Retinal pigment epithelial cell (primary cell): ENCODE measurements at places on chromosomes 1 and 21.

- no peak for DNase-seq
These were observed 6.4 kb upstream of the CDK11B start for GRCh38 chr1:1664941-1665814.

DNA sequence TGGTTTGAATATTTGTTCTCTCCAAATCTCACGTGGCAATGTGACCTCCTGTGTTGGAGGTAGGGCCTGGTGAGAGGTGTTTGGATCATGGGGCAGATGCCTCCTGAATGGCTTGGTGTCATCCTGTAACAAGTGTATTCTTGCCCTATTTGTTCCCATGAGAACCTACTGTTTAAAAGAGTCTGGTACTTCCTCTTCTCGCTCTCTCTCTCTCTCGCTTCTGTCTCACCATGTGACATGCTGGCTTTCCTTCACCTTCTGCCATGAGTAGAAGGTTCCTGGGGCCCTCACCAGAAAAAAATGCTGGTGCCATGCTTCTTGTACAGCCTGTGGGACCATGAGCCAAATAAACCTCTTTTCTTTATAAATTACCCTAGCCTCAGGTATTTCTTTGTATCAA is 8.4 kb upstream of the PAXBP1 start:
- no peak for DNase-seq

DNA sequence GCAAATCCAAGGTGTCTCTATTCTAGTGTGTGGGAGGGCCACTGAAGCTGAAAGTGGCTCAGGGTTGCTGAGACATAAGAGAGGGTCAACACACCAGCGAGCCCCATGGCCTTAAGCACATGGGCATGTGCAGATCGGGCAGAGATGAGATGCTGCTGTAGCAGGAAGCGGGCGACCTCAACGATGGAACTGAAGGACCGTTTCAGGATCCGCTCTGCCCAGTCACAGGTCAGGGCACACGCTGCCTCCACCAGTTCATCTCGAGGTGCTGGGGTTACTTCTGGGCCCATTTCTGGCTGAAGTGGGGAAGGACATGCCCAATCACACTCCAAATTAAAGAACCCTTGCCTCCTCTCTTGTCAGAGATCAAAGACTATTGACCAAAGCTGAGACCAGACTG is 3.5 kb downstream of the RFX5 start:
- no peak for DNase-seq

- no peak for DNase-seq
These were observed 57.7 kb downstream of the RIPK4 start for GRCh38 chr21:41709166-41709565.

DNA sequence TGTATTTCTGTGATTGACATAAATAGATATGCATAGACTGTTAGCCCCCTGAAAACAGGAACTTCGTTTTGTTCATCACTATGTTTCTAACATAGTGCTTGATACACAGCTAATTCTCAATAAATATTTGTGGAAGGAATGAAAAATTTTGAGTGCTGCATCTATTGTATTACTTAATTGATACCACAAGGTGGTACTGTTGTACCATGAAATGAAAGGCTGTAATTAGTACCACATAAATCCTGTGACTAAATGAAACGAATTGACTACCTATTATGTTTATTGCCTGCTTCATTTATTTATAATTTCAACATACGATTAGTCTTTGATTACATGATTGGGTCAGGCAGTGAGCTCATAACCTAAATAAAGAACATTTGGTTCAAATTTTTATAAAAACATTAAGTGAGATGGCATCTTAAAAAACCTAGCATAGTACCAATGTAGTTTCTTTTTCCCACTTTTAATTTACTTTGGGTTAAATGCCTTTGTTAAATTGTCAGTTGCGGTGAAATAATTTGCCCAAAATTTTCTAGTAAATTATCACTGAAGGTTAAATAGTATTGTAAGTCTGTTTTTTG is 15.0 kb upstream of the TGFB2 start:
- DNase-seq, result no peak

DNA sequence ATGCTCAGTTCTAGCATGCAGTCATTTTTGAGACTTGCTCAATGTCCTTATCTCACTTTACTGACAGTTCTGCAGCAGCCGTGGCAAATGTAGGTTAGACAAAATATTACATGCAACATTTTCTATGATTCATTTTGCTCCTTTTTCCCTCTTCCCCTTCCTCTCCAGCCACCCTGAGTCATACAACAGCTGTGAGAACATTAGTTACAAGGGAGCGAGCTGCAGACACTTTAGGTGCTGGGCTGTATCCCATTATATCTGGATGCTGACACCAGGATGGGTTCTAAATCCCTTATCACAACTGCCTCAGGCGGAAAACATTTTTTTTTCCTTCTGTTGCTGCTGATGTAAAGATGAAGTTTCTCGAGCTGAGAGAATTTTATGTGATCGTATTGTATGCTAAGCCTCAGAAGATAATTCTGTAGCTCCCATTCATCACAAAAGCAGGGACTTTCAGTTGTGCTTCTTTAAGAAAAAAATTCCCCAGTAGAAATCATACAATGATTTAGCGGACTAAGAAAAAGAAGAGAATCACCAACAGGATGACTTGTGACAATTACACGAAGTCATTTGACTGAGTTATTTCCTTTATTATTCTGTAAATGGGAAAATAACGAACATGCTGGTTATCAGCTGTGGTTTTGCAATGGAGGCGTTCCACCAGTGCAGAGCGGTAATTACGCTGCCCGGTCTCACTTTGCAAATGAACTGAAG is 345.0 kb downstream of the DISC1 start:
- DNase-seq, result no peak

GRCh38 chr1:109490029-109490933 is 3.6 kb upstream of the CYB561D1 start:
- DNase-seq, result no peak

- DNase-seq, result no peak
These were observed 18.6 kb upstream of the SLC6A9 start for GRCh38 chr1:44049839-44050238.
